ENCODE measurements at places on chromosomes 13 and 19.

DNA sequence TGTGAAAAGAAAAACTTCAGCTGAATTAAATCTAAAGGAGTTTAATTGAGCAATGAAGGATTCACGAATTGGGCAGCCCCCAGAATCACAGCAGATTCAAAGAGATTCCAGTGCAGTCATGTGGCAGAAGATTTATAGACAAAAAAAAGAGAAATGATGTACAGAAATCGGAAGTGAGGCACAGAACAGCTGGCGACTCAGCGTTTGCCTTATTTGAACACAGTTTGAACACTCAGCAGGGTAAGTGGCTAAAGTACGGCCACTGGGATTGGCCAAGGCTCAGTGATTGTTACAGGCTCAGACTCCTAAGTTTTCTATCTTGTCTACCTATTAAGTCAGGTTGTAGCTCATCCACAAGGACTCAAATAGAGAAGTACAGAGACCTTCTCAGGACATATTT, 11.6 kb upstream of the CFAP97D2 start:
- no peak for DNase-seq

- DNase-seq, result no peak
Measured at GRCh38 chr19:35155441-35155840, 906 bp downstream of the FXYD5 start.

- no peak for DNase-seq
Measured at GRCh38 chr13:112071102-112071722, 4.3 kb downstream of the SOX1 start.

GRCh38 chr13:80604098-80604497, 263.2 kb upstream of the SPRY2 start:
- DNase-seq, result no peak

- DNase-seq, result no peak
Measured at GRCh38 chr19:16822648-16823047, 6.5 kb upstream of the SIN3B start.

DNA sequence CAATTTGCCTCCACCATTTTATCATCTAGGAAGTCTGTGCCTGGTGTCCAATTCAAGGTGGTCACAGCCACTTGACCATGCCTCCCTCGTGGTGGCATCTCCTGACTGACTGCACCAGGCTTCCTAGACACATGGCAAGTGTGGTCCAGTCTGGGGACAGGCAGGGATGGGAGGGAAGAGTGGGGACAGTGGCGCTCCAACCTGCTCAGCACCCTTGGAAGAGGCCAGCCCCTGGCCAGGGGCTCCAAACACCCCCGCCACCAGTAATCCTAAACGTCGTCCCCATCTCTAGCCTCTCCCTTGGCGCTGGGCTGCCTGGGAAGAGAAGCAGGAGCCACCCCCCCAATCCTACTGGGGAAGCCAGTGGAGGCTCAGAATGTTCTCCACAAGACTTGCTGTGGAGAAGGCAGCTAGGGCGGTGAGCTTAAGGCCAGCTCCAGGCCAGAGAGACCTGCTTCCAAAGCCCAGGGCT, 2.7 kb downstream of the RPL36 start:
- no peak for DNase-seq

GRCh38 chr13:33367926-33368325, 82.4 kb upstream of the STARD13 start:
- DNase-seq, result no peak

GRCh38 chr19:6048793-6049405, 61.4 kb downstream of the RFX2 start:
- peak; percentile 64 for DNase-seq

GRCh38 chr19:14021474-14021873, 6.5 kb upstream of the RLN3 start:
- no peak for DNase-seq

DNA sequence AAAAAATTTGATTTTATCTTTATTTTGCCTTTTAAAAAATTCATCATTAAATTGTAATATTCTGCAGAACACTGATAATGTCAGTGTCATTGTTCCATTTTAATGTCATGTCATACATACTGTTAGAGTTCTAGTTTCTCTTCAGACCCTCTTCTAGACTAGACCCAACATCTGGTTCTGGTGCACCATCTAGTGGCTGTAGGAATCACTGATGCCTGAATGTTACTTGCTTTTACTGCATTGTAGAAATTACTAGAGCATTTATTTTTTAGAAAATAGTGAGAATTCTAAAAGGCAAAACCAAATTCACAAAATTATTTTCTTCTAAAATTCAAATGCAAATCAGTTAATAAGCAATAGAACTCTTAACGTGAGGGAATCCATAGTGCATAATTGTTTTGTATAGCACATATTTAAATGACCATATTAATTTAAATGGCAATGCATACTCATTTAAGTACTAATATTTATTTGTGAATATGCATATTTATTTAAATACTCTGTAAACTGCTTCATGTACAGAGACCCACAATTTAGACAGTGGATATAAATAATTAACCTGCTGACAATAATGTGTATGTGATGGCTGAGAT, 425.7 kb downstream of the KLF12 start:
- DNase-seq, result no peak

- DNase-seq, result no peak
Measured at GRCh38 chr19:48186541-48186991, 16.1 kb downstream of the ZSWIM9 start.

DNA sequence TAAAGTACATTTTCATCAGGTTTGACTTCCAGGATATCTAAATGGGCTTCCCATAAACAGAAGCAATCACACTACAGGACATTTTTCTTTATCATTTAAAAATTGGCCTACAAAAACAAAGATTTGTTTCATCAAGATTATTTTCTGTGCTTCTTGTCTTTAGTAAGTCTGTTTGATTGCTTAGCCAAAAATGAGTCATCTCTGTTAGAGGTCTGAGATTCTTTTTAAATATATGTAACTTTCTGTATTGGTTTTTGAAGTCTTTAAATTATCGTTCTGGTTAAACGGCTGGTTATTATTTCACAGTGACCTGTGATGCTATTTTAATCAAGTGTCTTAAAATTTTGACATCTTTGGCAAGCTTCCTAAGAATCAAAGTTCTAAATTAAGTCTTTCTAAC, 62.7 kb downstream of the SLITRK1 start:
- DNase-seq, result no peak

DNA sequence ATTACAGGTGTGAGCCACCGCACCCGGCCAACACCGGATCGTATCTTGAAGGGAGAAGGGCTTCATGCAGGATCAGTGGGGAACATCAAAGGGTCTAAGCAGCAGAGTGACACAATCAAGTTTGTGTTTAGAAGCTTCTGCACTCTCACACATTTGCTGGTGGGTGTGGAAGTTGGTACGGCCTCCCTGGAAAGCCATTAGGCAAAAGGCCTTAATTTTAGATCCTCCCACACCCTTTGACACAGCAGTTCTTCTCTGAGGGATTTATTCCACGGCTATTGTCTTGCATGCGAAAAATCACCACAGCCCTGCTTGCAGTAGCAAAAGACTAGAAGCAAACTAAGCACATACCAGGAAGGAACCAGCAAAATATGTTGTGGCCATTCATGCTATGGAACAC, 18.3 kb upstream of the SLC1A5 start:
- no peak for DNase-seq

DNA sequence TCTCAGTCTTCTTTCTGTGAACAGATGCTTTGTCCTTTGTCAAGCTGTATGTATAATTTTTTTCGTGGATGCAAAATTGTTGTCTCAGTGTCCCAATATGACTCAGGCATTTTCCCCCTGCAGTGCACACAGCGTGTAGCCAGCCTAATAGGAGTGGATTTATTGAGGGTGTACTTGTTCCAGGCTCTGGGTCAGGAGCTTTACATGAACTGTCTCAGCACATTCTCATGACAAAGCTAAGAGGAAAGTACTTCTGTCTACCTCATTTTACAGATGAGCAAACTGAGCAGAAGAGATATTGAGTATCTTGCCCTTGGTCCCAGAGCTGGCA, 50.8 kb downstream of the STK24 start:
- DNase-seq, result no peak

GRCh38 chr13:25300861-25301346, 521 bp upstream of the NUP58 start:
- no peak for DNase-seq

- no peak for DNase-seq
Measured at GRCh38 chr19:48751845-48752495, 471 bp downstream of the FUT1 start.

- DNase-seq, result no peak
Measured at GRCh38 chr13:106326751-106327150, 208.7 kb downstream of the EFNB2 start.

DNA sequence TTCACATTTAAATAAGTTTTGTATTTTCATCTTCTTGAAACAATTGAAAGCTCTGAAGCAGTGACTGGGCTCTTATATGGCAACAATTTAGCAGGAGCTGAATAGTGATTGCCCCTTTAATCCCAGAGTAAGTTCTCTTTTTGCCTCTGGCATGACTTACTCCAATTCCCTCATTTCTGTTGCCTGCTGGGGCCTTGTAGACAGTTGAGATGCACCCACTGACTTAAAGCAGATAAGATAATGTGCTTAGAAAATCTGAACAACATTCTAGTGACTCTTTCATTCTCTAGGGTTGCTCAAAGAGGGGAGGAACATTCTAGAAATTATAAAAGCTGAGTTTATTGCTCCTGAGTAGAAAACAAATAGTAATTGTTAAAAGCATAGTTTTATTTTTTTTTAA, 52.8 kb downstream of the AKAP11 start:
- no peak for DNase-seq

- DNase-seq, result no peak
Measured at GRCh38 chr19:42316223-42317211, 3.4 kb downstream of the TMEM145 start.

DNA sequence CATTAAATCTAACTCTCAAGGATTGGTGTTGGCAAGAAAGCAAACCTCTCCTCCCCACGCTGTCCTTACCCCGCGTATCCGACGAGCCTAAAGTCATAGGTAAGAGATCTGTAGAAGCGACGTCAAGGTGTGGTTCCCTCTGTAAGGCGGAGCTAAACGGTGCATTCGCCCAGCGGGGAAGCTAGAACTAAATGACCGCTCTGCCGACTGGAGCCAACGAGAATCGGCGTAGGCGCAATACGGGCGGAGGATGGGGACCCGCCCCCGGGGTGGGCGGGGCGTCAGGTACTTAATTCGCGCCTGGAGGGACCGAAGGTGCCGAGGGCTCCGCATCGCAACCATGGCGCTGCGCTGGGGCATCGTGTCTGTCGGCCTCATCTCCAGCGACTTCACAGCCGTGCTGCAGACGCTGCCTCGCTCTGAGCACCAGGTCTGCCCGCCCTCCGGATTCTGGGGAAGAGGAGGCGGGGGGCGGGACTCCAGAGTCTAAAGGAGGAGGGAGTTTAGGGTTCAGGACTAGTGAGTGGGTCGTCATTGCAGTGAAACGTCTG, at the start of gene DHDH:
Gene DHDH, plus strand, starts transcription at position 318 of the 551 bp plus-strand sequence. Its CDS starts 23 bp downstream, at position 341.
- DNase-seq, result peak; percentile 76

DNA sequence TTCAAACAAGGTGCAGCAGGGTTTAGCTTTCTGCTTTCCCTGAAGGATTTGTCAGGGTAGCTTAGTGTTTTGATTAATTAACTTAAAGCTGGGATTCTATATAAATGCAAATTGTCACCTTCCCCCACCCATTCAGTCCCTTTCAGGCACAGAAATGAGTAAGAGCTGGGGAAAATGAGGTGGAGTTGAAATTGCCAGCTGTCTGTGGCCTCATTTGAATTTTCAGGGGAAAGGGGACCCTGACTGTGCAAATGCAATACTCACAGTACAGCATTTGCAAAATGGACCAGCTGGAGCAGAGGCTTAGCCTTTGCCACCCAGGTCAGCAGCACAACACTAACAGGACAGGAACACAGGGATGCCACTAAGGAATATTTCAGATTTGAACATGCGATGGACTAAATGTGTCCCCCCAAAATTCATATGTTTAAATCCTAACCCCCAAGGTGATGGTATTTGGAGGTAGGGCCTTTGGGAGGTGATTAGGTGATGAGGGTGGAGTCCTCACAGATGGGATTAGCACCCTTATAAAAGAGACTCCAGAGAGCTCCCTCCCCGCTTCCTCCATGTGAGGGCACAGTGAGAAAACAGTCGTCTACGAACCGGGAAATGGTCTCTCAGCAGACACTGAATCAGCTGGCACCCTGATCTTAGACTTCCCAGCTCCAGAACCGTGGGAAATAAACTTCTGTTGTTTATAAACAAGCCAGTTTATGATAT, 59.5 kb upstream of the CYSLTR2 start:
- DNase-seq, result no peak

- no peak for DNase-seq
Measured at GRCh38 chr13:30038884-30039283, 188.5 kb upstream of the UBL3 start.

GRCh38 chr13:47111499-47111898, 214.6 kb upstream of the HTR2A start:
- no peak for DNase-seq

DNA sequence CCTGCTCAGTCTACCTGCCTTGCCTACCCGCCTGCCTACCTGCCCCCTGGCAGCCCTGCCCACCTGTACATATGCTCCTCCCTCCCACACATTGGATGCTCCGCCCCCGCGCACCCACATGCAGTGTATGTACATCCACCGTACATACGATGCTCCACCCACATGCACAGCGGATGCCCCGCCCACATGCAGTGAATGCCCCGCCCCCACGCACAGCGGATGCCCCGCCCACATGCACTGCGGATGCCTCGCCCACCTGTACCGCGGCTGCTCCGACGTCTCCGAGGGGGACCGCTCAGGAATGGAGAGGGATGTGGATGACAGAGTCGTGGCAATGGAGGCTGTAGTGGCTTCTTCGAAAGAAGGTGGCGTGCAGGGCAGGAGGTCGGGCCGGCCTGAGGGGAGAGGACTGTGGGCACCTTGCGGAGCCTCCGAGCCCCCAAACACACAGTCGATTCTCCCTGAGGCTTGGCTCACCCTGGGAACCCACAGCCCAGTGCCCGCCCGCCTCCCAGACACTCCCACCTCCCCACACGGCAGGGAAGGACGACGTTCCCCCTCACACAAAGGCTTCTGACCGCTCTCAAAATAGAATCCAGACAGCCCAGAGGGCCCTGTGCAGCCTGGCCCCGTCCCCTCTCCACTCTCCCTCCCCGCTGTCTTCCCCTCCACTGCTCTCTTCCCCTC, 16.5 kb upstream of the CACTIN start:
- DNase-seq, result no peak

DNA sequence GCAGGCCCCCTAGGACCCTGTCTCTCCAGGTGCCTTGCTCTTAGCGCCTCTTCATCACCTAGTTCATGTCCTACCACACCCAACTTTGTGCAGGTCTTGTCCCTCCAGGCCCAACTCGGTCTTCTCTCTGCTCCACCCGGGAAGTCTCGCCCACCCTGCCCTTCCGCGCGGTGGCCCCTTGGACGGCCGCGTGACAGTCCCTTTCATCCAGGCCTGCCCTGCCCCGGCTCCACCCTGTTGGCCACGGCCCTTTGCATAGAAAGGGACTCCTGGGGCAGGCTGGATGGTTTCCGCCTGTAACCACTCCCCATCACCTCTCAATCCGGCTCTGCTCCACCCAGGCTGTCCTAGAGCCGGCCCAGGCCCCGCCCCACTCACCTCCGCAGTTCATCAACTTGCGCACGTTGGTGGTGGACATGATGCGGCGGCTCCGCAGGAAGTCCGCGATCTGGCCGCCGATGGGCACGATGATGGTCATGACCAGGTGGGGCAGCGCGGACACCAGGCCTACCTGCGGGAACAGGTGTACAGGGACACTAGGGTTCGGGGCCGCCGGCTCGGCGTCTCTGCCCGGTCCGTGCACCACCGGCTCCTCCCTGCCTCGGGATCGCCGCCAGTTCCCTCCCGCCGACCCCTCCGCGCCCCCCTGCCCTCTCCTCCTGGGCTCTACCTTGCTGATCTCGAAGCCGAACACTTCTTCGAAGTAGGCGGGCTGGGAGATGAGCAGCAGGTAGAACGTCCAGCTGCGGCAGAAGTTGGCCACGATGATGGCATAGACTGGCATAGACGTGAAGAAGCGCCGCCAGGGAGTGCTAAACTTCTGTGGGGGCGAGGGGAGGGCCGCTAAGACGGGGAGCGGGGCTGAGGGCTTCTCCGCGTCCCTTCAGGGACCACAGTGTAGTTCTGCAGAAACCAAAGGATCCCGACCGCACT, 7.2 kb downstream of the GFY start:
- no peak for DNase-seq
